ENCODE measurements at places on chromosomes 16 and 17.

- H3K4me1 ChIP-seq: peaks cover 16% of the 10 kb centered on the region
- no peak for DNase-seq
- H3K4me3 ChIP-seq: no peak overlapping the region
- no peaks in the 10 kb centered on the region for H3K36me3 ChIP-seq
Observed at GRCh38 chr16:23729503-23730424, 16.7 kb upstream of the ERN2 start.

- no peaks in the 10 kb centered on the region for H3K36me3 ChIP-seq
- no peak overlapping the region for H3K27ac ChIP-seq
- H3K4me3 ChIP-seq: no peak overlapping the region
- H3K4me1 ChIP-seq: peaks cover 15% of the 10 kb centered on the region
- H3K27me3 ChIP-seq: peaks cover 37% of the 10 kb centered on the region
- peak; percentile 82 for DNase-seq
Observed at GRCh38 chr16:56558024-56558747, 6.7 kb upstream of the MT4 start.

GRCh38 chr17:45792995-45793755, 9.1 kb downstream of the CRHR1 start:
- H3K4me1 ChIP-seq: no peaks in the 10 kb centered on the region
- H3K27ac ChIP-seq: no peak overlapping the region
- no peak overlapping the region for H3K4me3 ChIP-seq
- H3K36me3 ChIP-seq: no peaks in the 10 kb centered on the region
- H3K27me3 ChIP-seq: peaks cover 54% of the 10 kb centered on the region
- no peak for DNase-seq

DNA sequence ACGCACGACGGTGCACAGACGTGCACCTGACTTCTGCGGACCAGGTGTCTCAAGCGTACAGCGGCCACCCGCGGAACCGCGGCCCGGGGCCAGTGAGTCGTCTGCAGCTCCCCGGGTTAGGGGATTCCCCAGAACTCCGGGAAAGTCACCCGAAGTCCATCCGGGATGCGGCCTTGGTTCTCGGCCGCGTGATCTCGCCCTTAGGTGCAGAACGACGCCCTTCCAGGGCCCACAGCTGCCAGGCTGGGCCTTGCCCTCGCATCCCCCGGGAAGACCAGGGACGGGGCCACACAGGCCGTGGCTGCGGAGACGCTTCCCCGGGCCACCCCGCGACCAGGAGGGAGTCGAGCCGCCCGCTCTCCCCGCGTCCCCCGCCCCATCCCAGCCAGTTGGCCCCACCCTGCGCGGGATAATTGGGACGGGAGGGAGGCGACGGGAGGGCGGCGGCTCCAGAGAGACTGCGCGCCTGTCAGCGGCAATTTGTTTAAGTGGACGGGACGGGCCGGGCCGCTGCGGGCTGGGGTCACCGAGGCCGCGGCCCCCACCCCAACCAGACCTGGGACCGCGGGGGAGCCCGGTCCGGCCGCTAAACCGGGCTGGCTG, 3.6 kb upstream of the TBX2 start:
- peaks cover 2% of the 10 kb centered on the region for H3K27me3 ChIP-seq
- peaks cover 10% of the 10 kb centered on the region for H3K36me3 ChIP-seq
- no peak overlapping the region for H3K27ac ChIP-seq
- no peak overlapping the region for H3K4me3 ChIP-seq
- H3K4me1 ChIP-seq: peaks cover 32% of the 10 kb centered on the region

- H3K36me3 ChIP-seq: no peaks in the 10 kb centered on the region
- H3K4me3 ChIP-seq: no peak overlapping the region
- DNase-seq: no peak
- H3K27me3 ChIP-seq: no peaks in the 10 kb centered on the region
- no peaks in the 10 kb centered on the region for H3K4me1 ChIP-seq
Observed at GRCh38 chr16:63896383-63897109, 1225.3 kb downstream of the CDH11 start.

- H3K4me3 ChIP-seq: peak overlapping the region; percentile 84
- peak; percentile 43 for DNase-seq
- peaks cover 28% of the 10 kb centered on the region for H3K4me1 ChIP-seq
- H3K36me3 ChIP-seq: 0 out of 2 replicates have a peak, but pooled peaks cover 7% of the 10 kb centered on the region
Observed at GRCh38 chr17:67246653-67247415, 1.8 kb upstream of the HELZ start.

DNA sequence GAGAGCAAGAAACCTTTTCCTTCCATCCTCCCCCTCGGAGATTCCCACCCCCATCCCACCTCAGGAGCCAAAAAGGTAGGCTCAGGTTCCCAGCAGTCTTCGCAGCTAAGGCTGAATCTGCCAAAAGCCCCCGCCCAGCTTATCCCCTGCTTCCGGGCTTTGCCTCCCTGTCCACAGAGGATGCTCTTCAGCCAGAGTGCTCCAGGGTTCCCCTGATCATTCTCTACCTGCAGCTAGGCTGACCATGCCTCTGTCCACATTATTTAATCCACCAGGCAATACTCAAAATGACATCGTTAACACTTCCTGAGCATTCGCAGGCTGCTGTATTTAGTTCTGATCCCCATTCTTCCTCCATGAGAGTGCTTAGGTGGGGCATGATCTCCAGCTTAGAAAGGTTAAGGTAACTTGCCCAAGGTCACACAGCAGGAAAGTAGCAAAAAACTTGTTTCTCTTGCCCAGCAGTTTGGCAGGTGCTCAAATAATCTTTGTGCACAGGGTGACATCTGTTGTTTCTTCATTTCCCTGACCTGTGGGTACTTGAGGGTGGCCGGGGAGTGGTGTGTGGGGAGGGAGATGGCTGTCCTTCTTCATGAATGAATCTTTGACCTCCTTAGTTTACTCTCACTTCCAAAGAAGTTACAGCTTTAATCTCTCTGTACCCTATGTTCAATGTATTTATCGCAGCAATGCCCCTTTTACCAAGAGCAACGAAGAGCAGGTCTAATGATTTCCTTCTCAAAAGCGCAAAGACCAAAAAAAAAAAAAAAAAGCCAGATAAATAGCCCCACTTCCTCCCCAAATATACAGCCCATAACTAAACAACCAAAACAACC, 848 bp upstream of the TBKBP1 start:
- H3K4me3 ChIP-seq: peak overlapping the region; percentile 85
- H3K4me1 ChIP-seq: peaks cover 25% of the 10 kb centered on the region
- H3K36me3 ChIP-seq: no peaks in the 10 kb centered on the region
- H3K27ac ChIP-seq: peak overlapping the region; percentile 57

GRCh38 chr17:12537436-12537835, 128.3 kb upstream of the MYOCD start:
- peak overlapping the region; percentile 62 for H3K27ac ChIP-seq
- no peak overlapping the region for H3K4me3 ChIP-seq
- peak; percentile 36 for DNase-seq
- H3K4me1 ChIP-seq: peaks cover 28% of the 10 kb centered on the region
- no peaks in the 10 kb centered on the region for H3K36me3 ChIP-seq

GRCh38 chr17:5630434-5630833, 46.1 kb upstream of the NLRP1 start:
- peak overlapping the region; percentile 31 for H3K4me3 ChIP-seq
- H3K27me3 ChIP-seq: no peaks in the 10 kb centered on the region
- peak overlapping the region; percentile 62 for H3K27ac ChIP-seq
- H3K4me1 ChIP-seq: peaks cover 47% of the 10 kb centered on the region
- H3K36me3 ChIP-seq: no peaks in the 10 kb centered on the region

GRCh38 chr17:82281502-82282238, 8.2 kb upstream of the CSNK1D start:
- H3K36me3 ChIP-seq: no peaks in the 10 kb centered on the region
- H3K27me3 ChIP-seq: no peaks in the 10 kb centered on the region
- DNase-seq: no peak

- peaks cover 33% of the 10 kb centered on the region for H3K36me3 ChIP-seq
- H3K27ac ChIP-seq: peak overlapping the region; percentile 99
- DNase-seq: no peak
- H3K4me1 ChIP-seq: peaks cover 76% of the 10 kb centered on the region
- no peaks in the 10 kb centered on the region for H3K27me3 ChIP-seq
Observed at GRCh38 chr16:75378616-75379015, 54.7 kb downstream of the CFDP1 start.

DNA sequence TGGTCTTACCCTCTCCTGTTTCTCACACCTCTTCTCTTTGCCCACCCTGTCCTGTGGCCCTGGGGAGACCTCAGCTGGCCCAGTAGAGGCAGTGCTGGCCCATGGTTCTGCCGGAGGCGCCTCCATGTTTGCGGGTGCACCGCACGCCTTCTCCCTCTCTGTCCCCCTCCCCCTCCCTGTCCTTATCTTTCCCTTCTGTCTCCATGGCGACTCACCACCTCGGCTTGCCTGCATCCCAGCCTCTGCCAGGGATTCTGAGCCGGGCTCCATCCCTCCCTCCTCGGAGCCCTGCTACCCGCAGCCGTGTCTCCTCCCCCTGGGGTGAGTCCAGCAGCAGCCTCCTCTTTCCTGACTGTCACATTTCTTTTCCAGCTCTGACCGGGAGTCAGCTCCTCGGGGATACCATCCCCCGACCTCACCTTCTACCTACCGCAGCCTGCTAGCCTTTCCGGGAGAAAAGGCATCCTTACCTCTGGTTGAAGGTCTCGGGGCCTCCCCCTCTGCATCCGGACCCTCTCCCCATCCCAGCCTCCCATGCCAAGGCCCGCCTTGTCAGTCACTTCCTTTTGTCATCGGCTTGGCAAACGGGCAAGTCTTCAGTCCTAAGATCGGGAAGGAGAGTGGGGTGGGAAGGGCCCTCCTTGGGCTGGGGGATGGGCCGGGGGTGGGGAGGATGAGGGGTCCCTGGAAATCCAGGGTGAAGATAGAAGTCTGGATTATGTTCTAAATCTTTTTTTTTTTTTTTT, at the start of gene RNF112:
TSS of gene RNF112 (plus strand) at position 358 of the 746 bp plus-strand sequence. CDS start at position 535, 177 bp downstream.
- no peaks in the 10 kb centered on the region for H3K36me3 ChIP-seq
- peak within 1 kb of the TSS; percentile 18 for H3K27ac ChIP-seq
- DNase-seq: peak; percentile 45
- H3K27me3 ChIP-seq: no peaks in the 10 kb centered on the region

DNA sequence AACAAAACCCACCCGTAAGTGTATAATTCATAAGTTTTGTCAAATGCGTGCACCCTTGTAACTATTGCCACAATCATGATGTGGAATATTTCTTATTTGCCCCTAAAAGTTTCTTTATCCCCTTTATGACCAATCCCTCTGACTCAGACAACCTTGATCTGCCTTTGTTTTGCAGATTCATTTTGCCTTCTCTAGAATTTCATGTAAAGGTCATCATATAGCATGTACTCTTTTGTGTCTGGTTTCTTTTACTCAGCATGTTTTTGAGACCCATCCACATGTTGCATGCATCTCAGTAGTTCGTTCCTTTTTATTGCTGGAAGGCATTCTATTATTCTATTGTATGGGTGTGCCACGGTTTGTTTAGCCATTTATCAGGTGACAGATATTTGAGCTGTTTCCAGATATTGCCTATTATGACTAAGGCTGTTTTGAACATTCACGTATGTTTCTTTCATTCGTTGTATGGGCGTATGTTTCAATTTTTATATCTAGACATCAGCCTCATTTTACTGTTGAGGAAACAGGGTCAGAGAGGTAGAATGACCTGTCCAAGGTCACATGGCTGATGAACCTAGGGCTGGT, 192.4 kb downstream of the RAB11FIP4 start:
- no peaks in the 10 kb centered on the region for H3K27me3 ChIP-seq
- peak overlapping the region; percentile 54 for H3K27ac ChIP-seq
- DNase-seq: no peak
- peaks cover 90% of the 10 kb centered on the region for H3K4me1 ChIP-seq
- peaks cover 57% of the 10 kb centered on the region for H3K36me3 ChIP-seq
- no peak overlapping the region for H3K4me3 ChIP-seq

DNA sequence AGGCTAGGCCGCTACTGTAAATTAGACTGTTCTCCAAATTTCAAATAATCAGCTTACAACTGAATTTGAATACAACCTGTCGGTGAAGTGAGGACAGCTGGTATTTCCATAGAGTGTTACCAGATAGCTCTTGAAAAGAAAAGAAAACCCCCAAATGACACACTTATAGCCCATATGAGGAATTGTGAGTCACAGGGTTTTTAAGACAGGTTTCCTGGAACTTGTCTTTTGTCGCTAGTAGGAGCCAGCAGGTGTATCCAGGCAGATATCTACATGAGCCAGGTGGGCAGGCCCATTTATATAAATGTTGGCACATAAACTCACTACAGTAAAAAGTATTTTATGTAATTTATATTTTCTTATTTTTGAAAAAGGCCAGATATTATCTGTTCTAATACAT, 24.0 kb downstream of the TNRC6A start:
- H3K27me3 ChIP-seq: no peaks in the 10 kb centered on the region
- H3K4me1 ChIP-seq: peaks cover 43% of the 10 kb centered on the region
- H3K36me3 ChIP-seq: peaks cover 9% of the 10 kb centered on the region
- no peak overlapping the region for H3K27ac ChIP-seq
- DNase-seq: no peak

- peaks cover 4% of the 10 kb centered on the region for H3K27me3 ChIP-seq
- H3K27ac ChIP-seq: no peak overlapping the region
Observed at GRCh38 chr16:68607443-68607842, 37.7 kb upstream of the CDH3 start.

DNA sequence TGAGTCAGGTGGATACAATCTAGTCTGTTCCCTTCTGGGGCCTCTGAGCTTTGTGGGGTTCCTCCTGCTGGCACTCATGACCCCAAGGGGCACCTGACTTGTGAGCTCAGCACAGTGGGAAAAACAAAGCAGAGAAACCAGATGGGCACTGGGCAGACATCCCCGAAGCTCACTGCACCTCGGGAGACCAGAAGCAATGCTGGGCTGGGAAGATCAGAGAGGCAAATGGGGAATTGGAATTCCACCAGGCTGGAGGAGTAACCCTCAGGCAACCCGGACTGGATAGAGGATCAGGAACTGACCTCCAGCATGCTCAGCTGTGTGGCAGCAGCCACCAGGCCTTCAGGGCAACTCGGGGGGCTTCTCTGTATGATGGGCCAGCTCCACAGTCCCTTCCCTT, 50.3 kb downstream of the ABCC12 start:
- H3K36me3 ChIP-seq: no peaks in the 10 kb centered on the region
- H3K4me1 ChIP-seq: peaks cover 29% of the 10 kb centered on the region
- no peak overlapping the region for H3K27ac ChIP-seq
- H3K27me3 ChIP-seq: peaks cover 23% of the 10 kb centered on the region

GRCh38 chr16:12724226-12724625, 79.5 kb downstream of the CPPED1 start:
- H3K4me3 ChIP-seq: no peak overlapping the region
- H3K4me1 ChIP-seq: peaks cover 34% of the 10 kb centered on the region
- H3K27me3 ChIP-seq: peaks cover 2% of the 10 kb centered on the region
- H3K27ac ChIP-seq: no peak overlapping the region
- DNase-seq: no peak

GRCh38 chr17:59617156-59617732, 2.5 kb upstream of the CLTC start:
- DNase-seq: no peak
- peaks cover 40% of the 10 kb centered on the region for H3K4me1 ChIP-seq
- peak overlapping the region; percentile 95 for H3K4me3 ChIP-seq
- peaks cover 22% of the 10 kb centered on the region for H3K36me3 ChIP-seq

Measured in HFFc6 (cell line).